ENCODE measurements at places on chromosomes 6 and 20.

- no peak for DNase-seq
Observed at GRCh38 chr6:146123616-146124015, 94.8 kb downstream of the GRM1 start.

- DNase-seq: peak; percentile 89
Observed at GRCh38 chr6:53547811-53548496, 3.1 kb upstream of the GCLC start.

DNA sequence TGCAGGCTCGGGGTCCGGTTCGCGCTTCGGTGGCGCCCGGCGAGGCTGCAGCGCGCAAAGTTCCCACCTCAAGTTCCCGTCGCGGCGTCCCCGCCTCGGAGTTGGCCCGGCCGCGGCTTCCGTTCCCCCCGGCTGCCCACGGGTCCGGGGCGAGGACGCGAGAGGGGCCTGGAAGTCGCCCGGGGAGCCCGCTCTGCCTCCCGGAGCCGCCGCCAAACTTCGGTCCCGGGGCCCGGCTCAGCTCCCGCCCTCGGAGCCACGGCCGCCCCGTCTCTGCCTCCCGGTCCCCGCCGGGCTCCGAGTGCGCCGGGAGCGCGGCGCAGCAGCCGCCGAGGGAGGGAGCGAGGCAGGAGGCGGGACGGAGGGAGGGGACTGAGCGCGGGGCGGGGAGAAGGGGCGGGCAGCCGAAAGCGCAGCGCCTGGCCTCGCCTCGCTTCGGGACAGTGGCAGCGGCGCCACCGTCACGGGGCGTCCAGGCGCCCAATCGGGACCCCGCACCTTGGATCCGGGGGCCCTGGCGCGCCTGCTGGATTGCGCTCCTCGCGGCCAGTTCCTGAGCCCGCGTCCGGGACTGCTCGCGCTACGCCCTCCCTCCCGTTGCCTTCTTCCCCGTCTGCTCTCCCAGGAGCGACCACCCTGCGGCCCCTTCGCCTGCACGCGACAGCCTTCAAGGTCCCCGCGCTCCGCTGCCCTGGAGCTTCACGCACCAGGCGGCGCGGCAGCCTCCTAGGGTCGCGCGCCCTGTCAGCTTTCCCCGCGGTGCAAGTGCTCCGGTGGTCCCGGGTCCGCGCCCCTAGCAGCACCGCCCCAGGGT, at the start of gene KCNG1:
Gene KCNG1, minus strand, starts transcription at position 305 of the 814 bp plus-strand sequence. CDS start 12,769 bp downstream, outside the sequence.
- DNase-seq: no peak

- DNase-seq: no peak
Observed at GRCh38 chr20:47561603-47562583, 60.2 kb downstream of the NCOA3 start.

GRCh38 chr20:19265646-19266374, 53.4 kb downstream of the SLC24A3 start:
- no peak for DNase-seq

- DNase-seq: no peak
Observed at GRCh38 chr20:19212821-19213502, 520 bp downstream of the SLC24A3 start.

- no peak for DNase-seq
Observed at GRCh38 chr6:134035823-134036296, 16.6 kb downstream of the SLC2A12 start.

DNA sequence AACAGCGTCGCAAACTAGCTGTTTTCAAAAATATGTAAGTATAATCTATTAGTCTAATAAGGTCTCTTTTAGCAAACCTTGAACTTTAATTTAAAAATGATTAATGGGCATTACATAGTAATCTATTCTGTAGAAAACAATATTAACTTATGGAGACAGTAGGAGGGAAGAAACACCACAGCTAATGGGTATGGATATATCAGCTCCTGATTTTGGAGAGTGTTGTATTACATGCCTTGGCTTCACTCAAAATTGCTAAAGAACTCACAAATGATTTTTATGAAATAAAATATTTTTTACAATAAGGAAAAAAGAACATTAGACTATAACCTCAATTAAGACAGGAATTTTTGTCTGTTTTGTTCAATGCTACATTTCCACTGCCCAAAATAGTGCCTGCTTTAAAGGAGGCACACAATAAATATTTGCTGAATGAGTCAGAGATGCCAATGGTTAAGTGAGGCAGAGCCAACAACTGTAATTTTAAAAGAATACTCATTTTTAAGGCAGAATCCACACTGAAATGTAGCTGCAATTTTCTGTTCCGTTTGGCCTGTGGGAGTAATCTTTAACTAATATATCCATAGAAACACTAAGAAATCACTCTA, 15.7 kb downstream of the ATG5 start:
- DNase-seq: no peak

DNA sequence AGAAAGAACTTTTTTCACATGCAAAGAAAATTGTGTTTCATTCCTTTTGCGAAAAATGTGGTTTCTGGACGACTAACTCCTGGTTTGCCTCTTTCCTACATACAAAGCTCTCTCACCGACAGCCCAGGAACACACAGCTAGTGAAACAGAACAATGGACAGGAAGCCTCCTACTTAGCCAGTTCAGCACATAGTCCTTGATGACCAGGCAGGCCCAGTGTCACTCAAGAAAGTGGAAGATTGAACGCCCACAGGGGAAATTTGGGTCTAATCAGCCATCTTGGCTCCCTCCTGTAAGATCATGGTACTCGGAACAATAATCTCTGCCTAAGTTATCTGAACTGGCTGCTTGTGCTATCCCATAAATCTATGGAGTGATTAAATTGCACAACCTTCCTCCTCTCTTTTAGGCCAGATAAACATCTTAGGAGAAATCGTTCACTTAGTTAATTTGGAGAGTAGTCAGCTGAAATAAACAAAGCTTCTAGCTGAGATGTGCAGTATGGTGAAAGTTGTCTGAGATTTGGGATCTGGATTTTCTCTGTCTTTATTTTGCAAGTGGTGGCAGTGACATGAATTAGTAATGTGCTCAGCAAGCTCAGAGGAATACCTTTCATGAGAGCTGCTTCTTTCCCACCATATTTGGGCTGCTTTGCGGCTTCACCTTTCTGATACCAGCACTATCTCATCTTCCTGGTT, 147.0 kb downstream of the MTFR2 start:
- no peak for DNase-seq

- DNase-seq: no peak
Observed at GRCh38 chr20:10715035-10715434, 41.2 kb upstream of the JAG1 start.

DNA sequence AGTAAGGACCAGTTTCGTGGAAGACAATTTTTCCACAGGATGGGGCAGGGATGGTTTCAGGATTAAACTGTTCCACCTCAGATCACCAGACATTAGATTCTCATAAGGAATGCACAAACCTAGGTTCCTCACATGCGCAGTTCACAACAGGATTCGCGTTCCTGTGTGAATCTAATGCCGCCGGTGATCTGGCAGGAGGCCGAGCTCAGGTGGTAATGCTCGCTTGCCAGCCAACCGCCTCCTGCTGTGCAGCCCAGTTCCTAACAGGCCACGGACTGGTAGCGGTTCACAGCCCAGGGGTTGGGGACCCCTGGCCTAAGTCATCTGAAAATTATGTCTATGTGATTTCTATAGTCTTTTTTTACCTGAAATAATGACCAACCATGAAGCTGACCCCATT, 217.5 kb downstream of the TMEM200A start:
- no peak for DNase-seq

GRCh38 chr6:113664909-113665308, 192.2 kb upstream of the MARCKS start:
- DNase-seq: no peak

DNA sequence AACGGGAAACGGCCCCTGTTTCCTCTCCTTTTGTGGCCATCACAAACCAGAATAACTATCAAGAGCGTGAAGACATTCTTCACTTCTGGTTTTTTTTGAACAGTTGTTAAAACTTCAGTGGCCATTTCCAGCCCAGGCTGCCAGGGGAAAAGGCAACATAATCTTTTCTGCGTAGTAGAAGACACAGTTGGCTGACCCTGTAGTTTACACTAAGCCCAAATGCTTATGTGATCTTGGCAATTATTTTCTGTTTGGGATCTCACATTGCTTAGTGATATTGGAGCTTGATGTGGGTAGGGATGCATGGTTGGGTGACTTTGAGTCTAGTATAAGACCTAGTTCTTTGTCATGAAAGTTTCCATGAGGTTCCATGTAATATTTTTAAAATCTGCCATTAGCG, 449.4 kb upstream of the CDH4 start:
- DNase-seq: no peak

GRCh38 chr20:57225197-57225733, 41.2 kb downstream of the BMP7 start:
- no peak for DNase-seq
